ENCODE measurements at places on chromosomes 12 and 14.

- DNase-seq: no peak
Measured at GRCh38 chr12:98951406-98951805, 306.3 kb downstream of the APAF1 start.

GRCh38 chr12:51383269-51383905 lies 7.8 kb downstream of the GALNT6 start:
- DNase-seq: no peak

- no peak for DNase-seq
Measured at GRCh38 chr14:104758981-104759969, 6.3 kb downstream of the SIVA1 start.

DNA sequence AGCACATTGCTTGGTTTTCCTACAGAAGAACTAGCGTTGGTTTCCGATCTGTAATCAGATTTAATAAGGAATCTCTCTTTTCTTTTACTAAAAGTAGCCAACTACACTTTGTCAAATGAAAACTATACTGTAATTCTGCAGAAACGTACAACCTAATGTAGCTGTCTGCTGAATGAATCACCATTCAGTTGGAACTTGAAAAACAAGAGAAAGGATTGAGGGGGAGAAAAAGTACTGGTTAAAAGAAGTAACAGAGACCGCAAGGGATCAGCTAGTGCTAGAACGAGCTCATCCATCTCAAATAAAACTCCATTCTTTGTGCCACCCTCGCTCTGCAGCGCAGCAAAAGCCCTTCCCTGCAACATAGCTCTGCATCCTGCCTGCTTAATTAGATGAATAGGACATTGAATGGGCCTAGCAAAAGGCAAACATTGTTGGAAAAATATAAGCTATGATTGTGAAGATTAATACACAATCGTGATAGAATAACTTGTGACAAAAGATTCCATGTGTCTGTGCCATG lies 2.6 kb downstream of the GARIN2 start:
- DNase-seq: no peak

- peak; percentile 80 for DNase-seq
Measured at GRCh38 chr12:94875525-94875924, 128.0 kb downstream of the NDUFA12 start.

DNA sequence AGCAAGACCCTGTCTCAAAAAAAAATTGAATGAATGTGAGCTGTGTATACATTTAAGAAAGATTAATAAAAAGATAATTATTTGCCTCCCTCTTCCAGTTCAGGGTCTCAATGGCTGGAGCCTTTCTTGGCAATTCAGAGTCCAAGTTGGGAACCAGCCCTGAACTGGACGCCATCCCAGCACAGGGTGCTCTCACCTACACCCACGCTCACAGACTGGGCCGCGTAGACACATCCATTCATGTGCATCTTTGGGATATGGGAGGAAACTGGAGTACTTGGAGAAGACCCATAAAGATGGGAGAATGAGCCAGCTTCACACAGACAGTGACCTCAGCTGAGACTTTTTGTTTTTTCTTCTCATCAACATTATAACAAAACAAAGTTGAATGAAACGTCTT lies 6.5 kb downstream of the MAPK1IP1L start:
- no peak for DNase-seq

DNA sequence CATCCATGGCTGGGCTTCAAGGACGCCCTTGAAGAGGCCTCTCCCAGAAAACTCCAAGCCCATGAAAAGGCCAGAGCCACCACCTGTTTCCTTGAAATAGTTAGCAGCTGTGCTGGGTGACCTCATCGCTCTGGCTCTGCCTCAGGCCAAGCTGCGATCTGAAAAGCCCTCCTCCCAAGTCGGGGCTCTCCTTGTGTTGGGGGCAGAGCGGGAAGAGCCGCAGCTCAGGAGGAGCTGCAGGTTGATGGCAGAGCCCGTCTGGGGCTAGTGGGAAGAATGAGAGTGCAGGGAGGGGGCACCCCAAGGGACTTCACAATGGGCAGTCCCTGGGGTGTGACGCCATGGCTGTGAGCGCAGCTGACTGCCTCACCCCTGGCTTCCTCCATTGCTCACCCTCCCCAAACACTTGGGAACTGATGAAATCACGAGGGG lies 50.0 kb upstream of the STON2 start:
- DNase-seq: peak; percentile 90

DNA sequence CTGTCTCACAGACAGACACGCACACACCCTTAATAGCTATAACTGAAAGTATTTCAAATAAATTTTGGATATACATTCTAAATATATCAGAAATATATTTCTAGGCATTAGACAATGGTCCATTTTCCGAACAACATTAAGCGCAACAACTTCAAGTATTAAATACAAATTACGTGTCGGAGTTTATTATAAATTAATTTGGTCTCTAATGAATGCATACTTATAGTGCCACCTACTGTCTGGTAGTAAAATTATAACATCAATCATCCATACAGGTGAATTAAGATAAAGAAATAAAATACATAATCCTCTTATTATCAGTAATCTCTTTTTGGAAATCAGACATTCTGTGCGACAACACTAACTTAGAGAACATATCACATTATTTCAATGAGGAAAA lies 27.2 kb upstream of the CMAS start:
- DNase-seq: no peak

DNA sequence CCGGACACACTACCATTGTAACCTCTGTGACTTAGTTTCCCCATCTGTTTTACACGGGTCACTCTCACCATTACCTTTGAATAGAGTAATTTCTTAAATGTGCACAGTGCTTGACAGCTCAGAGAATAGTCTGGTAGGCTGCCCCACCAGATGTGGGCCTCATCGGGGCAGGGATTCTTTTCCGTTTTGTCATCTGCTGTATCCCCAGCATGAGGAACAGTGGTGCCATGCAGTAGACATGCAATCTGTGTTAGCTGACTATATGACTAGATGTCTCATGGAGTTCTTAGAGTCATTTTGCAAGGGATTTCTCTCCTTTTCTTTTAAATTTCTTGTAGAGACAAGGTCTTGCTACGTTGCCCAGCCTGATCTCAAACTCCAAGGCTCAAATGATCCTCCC lies 44.9 kb upstream of the PLEKHG3 start:
- DNase-seq: no peak

DNA sequence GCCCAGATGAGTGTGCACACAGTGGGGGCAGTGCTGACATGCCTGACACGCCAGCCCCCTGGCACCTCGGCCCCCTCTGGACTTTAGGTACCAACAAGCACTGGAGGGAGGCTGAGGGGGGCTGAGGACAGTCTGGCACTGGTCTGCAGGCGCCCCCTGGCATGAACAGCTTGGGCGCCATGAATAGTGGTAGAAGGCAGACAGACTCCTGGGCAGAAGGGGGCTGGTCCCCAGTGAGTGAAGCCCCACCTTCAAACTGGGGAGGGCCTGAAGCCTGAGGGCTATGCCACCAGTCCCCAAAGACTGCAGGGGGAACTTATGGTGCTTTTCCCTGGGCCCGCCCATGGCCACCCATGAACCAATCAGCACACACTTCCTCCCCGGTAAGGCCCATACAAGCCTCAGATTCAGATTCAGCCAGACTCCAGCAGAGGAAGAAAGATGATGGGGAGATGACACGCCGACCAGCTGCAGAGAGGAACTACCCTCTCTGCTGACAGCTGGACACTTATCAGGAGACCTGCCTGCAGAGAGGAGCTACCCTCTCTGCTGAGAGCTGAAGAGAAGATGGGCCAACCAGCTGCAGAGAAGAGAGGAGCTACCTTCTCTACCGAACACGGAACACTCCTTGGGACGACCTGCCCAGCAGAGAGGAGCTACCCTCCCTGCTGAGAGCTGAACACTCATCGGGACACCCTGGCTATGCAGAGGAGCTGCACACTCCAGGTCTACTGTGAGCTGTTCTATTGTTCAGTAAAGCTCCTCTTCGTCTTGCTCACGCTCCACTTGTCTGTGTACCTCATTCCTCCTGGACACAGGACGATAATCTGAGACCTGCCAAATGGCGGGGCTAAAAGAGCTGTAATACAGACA lies 324.5 kb downstream of the PCNX1 start:
- no peak for DNase-seq

DNA sequence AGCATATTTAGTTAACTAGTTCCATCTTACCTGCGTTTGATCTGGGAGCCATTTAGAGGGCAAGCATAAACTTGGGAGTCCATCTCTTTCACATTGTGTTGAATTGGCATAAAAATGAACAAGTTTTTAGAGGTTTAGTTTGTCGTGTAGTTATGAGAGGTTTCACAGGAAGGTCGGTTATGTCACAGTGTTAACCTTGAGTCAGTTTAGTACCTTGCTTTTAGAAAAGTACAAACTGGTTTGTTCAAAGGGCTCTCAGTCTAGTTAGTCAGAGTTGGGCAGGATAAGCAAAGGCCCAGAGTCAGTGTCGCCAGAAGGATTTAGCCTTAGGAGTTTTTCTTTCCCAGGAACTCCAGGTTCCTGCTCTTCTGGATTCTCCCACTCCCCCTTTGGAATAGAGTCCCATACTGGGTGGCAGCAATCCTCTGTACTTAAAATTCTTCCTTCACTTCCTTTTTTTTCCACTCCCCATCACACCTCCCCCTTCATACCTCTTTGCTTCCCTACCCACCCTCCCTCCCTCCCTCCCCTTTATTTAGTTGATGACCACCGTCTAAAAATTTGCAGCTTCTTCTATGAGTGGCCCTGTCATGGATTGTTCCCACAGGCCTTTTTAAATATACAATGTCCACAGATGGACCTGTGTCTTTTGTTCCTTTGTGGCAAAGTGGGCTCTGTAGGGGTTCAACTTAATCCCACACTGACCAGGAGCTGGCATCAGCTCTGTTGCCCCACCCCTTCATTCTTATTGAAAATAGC lies 12.1 kb downstream of the PCBP2 start:
- no peak for DNase-seq

- peak; percentile 63 for DNase-seq
Measured at GRCh38 chr14:57153286-57153685, 115.4 kb downstream of the EXOC5 start.

DNA sequence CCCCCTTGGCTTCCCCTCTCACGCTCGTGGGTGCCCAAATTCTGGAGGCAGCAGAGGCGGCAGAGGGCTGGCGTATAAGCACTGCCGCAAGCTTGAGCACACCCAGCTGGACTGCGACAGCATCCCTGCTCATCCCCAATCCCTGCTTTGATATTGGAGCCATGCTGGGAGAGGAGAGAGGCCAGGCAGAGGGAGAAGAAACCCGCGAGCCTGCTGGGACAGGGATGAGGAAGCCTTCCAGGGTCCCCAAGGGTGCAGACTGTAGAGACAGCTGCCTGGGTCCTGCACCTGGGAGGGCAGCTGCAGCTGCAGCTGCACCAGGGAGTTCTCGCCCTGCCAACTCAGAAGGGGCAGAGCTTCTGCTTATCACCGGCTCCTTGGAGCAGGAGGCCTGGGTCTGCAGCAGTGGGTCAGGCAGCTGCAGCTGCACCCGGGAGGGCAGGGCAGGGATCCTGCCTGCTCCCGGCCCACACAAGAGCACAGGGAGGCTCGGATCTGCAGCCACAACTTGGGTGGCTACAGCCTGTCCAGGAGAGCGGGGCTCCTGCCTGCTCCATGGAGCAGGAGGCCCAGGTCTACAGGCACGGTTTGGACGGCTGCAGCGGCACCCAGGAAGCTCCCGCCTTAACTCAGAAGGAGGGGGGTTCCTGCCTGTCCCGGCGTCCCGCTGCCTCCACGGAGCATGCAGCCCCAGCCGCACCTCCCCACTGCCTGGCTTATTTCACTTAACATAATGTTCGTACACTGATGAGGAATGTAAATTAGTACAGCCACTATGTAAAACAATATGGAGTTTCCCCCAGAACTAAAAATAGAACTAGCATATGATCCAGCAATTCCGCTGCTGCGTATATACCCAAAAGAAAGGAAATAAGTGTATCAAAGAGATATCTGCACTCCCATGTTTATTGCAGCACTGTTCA lies 60.4 kb upstream of the SGPP1 start:
- DNase-seq: no peak

GRCh38 chr12:2555487-2556082 lies 239.2 kb upstream of the FKBP4 start:
- no peak for DNase-seq

- no peak for DNase-seq
Measured at GRCh38 chr12:65622056-65622455, 202.2 kb upstream of the HMGA2 start.

DNA sequence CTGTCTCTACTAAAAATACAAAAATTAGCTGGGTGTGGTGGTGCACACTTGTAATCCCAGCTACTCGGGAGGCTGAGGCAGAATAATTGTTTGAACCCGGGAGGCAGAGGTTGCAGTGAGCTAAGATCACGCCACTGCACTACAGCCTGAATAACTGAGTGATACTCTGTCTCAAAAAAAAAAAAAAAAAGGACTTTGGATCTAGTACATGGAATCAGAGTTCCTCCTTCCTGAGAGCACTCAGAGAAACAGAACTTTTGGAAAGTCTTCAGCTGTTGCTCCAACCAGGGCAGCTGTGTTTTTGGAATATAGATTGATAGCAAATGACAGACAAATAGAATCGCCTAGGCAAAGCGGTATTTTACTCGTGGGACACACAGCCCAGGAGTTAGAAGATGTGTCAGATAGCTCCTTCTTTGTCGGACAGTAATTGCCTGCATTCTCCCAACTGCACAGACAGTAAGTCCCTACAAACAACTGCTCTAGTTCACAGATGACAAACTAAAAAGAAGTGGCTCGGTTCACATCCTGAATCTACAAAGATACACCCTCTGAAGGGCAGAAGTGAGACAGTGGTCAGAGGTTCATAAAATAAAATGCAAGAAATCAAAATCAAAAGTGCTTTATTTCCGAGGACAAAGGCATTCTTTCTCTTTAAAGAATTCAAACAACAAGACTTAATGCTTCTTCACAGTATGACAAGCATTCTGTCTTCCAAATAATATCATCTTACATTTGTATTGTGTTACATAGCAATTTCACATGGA lies 17.1 kb upstream of the NEK9 start:
- DNase-seq: no peak

GRCh38 chr12:57893431-57894353 lies 47.2 kb upstream of the CTDSP2 start:
- DNase-seq: peak; percentile 77

DNA sequence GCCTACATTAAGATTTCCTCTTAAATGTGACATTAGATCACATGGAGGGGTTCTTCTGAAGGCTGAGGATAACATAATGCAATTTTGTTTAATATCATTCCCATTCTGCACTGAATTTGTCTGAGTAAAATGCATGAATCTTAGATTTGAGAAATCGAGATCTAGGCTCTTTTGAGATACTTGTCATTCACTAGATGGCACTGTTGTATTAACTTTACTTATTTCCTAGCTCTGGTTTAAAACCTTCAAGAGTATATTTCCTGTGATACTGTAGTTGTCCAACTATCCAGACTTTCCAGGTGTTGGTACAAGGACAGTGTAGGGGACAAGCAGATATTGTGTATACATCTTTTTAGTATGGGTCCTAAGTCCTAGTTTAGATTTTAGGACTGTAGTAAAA lies 91.7 kb upstream of the SEL1L start:
- no peak for DNase-seq

All from islet precursor cell (in vitro differentiated cells).